IMR-90 (cell line): ENCODE measurements at places on chromosomes 11 and 22. TPM values are rescaled to one million over a fixed set of nuclear protein-coding genes. Genes with fewer than 3 reads are reported as not detected.

MRGPRE gene
- total RNA-seq: not detected in 2 replicates

ZPR1 gene
- total RNA-seq: 52.0 and 53.9 TPM in 2 replicates

SLC6A5 gene
- total RNA-seq: not detected in 2 replicates

PKP3 gene
- 1.4 and 2.2 TPM in 2 replicates for total RNA-seq

GRK3 gene
- total RNA-seq: 1.6 and 1.9 TPM in 2 replicates

APOA1 gene
- 0.18 and 0.56 TPM in 2 replicates for total RNA-seq

MB gene
- total RNA-seq: not detected in 2 replicates

BAIAP2L2 gene
- 0.18 and 0.28 TPM in 2 replicates for total RNA-seq

SIDT2 gene
- total RNA-seq: 6.7 and 7.3 TPM in 2 replicates

NEFH gene
- total RNA-seq: 1.3 and 1.7 TPM in 2 replicates

BIK gene
- total RNA-seq: 0.18 and 0.28 TPM in 2 replicates

FAM83F gene
- total RNA-seq: not detected in 2 replicates

HBD gene
- total RNA-seq: 3.1 and 6.3 TPM in 2 replicates

APOBEC3H gene
- 0.18 TPM in 1 of 2 replicates, not detected in the other for total RNA-seq

CRYBB2 gene
- total RNA-seq: not detected in 2 replicates

DBX1 gene
- not detected in 2 replicates for total RNA-seq

SUSD2 gene
- total RNA-seq: 0.18 and 0.28 TPM in 2 replicates

ZNF214 gene
- total RNA-seq: 2.5 and 3.1 TPM in 2 replicates

OR52N4 gene
- total RNA-seq: not detected in 2 replicates

HPS4 gene
- total RNA-seq: 15.8 and 18.1 TPM in 2 replicates

YPEL4 gene
- total RNA-seq: under 0.01 and 0.18 TPM in 2 replicates

RBMXL2 gene
- not detected in 2 replicates for total RNA-seq

FERMT3 gene
- total RNA-seq: 0.36 and 0.56 TPM in 2 replicates

TRIM51 gene
- total RNA-seq: not detected in 2 replicates

HIC2 gene
- total RNA-seq: 1.4 and 1.9 TPM in 2 replicates

ACRV1 gene
- not detected in 2 replicates for total RNA-seq

SCN3B gene
- under 0.01 TPM in 2 replicates for total RNA-seq

PTPN5 gene
- not detected in 2 replicates for total RNA-seq

CBLIF gene
- not detected in 2 replicates for total RNA-seq

BATF2 gene
- 0.36 and 0.56 TPM in 2 replicates for total RNA-seq

PDE2A gene
- total RNA-seq: not detected in 2 replicates

OR2AG1 gene
- total RNA-seq: not detected in 2 replicates

YAP1 gene
- 207 and 251 TPM in 2 replicates for total RNA-seq

MOGAT2 gene
- not detected in 2 replicates for total RNA-seq

SLC17A6 gene
- not detected in 2 replicates for total RNA-seq

CTSW gene
- 0.18 TPM in 1 of 2 replicates, not detected in the other for total RNA-seq

OR5B21 gene
- not detected in 2 replicates for total RNA-seq

ISX gene
- not detected in 2 replicates for total RNA-seq

RAC2 gene
- 10.0 and 11.1 TPM in 2 replicates for total RNA-seq

DERL3 gene
- total RNA-seq: under 0.01 and 0.18 TPM in 2 replicates

MAJIN gene
- total RNA-seq: not detected in 2 replicates

TMPRSS4 gene
- not detected in 2 replicates for total RNA-seq

TRIM48 gene
- not detected in 2 replicates for total RNA-seq

NAALADL1 gene
- total RNA-seq: 2.8 and 3.8 TPM in 2 replicates

FXYD2 gene
- not detected in 2 replicates for total RNA-seq

TEX54 gene
- total RNA-seq: not detected in 2 replicates

FGF4 gene
- total RNA-seq: not detected in 2 replicates

ROBO3 gene
- 10.3 and 12.0 TPM in 2 replicates for total RNA-seq

B4GALNT4 gene
- 5.2 and 6.1 TPM in 2 replicates for total RNA-seq

GLYATL2 gene
- total RNA-seq: 0.36 and 0.56 TPM in 2 replicates

PLEKHB1 gene
- under 0.01 and 0.36 TPM in 2 replicates for total RNA-seq

KBTBD3 gene
- 1.6 and 2.2 TPM in 2 replicates for total RNA-seq
